Activated CD8-positive, alpha-beta T cell treated with anti-CD3 and anti-CD28 coated beads, Interleukin-2, amount 10 ng/mL, durations not matched to agents 7 days and 5 days (primary cell): ENCODE measurements at places on chromosomes 5 and 9. TPM values are rescaled to one million over a fixed set of nuclear protein-coding genes. Genes with fewer than 3 reads are reported as not detected.

The TSSK1B gene
- not detected for total RNA-seq

The LCN10 gene
- total RNA-seq: 1.8 TPM

The INSL6 gene
- total RNA-seq: not detected

The PCDHB9 gene
- total RNA-seq: not detected

The STOML2 gene
- total RNA-seq: 138 TPM

The ACOT12 gene
- not detected for total RNA-seq

The FBP2 gene
- total RNA-seq: not detected

The PRRT1B gene
- not detected for total RNA-seq

The SUSD3 gene
- 57.9 TPM for total RNA-seq

The ARL14EPL gene
- total RNA-seq: not detected

The WHRN gene
- 2.6 TPM for total RNA-seq

The SLC4A9 gene
- 0.13 TPM for total RNA-seq

The ADAMTS2 gene
- total RNA-seq: not detected

The PDE6A gene
- not detected for total RNA-seq

The AQP3 gene
- total RNA-seq: 29.9 TPM

The PFN3 gene
- not detected for total RNA-seq

The FAM200C gene
- total RNA-seq: 0.29 TPM

The TMEM167A gene
- total RNA-seq: 80.1 TPM

The MRPS30 gene
- 38.2 TPM for total RNA-seq

The DMGDH gene
- total RNA-seq: not detected

The IFNB1 gene
- not detected for total RNA-seq

The SH2D3C gene
- total RNA-seq: 77.5 TPM

The GABRA6 gene
- not detected for total RNA-seq

The NKD2 gene
- 3.2 TPM for total RNA-seq

The C9orf153 gene
- total RNA-seq: 0.34 TPM

The GCNT4 gene
- 2.1 TPM for total RNA-seq

The ELAVL2 gene
- not detected for total RNA-seq

The SLC22A4 gene
- not detected for total RNA-seq

The PCDHB3 gene
- total RNA-seq: not detected

The SLC34A3 gene
- total RNA-seq: not detected

The LHX2 gene
- not detected for total RNA-seq

The TAF1L gene
- total RNA-seq: not detected

The ADAM19 gene
- total RNA-seq: 77.7 TPM

The GABRA1 gene
- not detected for total RNA-seq

The SH3RF2 gene
- not detected for total RNA-seq

The NADK2 gene
- total RNA-seq: 11.0 TPM

The EQTN gene
- not detected for total RNA-seq

The OR2Y1 gene
- total RNA-seq: not detected

The SSBP2 gene
- total RNA-seq: 26.7 TPM

The LHX3 gene
- not detected for total RNA-seq

The HMCN2 gene
- total RNA-seq: not detected

The OR1J2 gene
- not detected for total RNA-seq

The FAM163B gene
- not detected for total RNA-seq

The ABO gene
- not detected for total RNA-seq

The IFNE gene
- total RNA-seq: not detected
